ENCODE measurements at places on chromosomes 2 and 18.

DNA sequence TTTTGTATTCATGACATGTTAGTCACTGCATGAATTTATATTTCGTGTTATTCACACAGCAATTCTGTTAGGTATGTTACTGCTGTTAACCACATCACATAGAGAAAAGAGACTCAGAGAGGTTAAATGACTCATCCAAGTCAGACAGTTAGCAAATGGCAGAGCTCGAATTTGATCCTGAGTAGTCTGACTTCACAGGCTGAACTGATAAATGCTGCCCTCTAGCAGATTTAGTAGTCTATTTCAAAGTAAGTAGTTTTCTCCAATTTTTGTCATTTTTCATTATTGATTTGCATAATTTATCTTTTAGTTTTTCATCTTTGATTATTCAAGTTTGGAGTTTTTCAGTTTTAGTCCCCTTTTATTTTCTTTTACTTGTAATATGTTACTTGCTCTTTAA is 58.3 kb downstream of the WDR7 start:
- no peak for DNase-seq

- DNase-seq, result peak; percentile 26
Measured at GRCh38 chr2:210663631-210664089, 107.3 kb downstream of the CPS1 start.

DNA sequence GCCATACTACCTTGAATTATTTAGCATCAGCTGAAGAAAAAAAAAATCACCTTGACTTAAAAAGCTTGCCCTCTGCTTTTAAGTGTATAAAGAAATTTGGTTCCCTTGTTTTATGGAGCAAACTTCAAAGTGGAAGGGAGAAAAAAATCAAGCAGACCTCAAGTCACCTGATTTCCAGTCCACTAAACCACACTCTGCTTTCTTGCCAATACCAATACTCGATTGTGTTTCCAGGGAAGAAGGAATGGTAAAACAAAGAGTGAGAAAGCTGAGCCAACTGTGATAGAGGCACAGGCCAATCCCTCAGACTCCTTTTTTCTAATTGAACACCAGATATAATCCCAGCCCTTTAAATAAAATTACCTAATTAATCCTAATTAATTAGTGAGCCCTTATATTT is 587.3 kb downstream of the ARHGAP15 start:
- DNase-seq, result no peak

DNA sequence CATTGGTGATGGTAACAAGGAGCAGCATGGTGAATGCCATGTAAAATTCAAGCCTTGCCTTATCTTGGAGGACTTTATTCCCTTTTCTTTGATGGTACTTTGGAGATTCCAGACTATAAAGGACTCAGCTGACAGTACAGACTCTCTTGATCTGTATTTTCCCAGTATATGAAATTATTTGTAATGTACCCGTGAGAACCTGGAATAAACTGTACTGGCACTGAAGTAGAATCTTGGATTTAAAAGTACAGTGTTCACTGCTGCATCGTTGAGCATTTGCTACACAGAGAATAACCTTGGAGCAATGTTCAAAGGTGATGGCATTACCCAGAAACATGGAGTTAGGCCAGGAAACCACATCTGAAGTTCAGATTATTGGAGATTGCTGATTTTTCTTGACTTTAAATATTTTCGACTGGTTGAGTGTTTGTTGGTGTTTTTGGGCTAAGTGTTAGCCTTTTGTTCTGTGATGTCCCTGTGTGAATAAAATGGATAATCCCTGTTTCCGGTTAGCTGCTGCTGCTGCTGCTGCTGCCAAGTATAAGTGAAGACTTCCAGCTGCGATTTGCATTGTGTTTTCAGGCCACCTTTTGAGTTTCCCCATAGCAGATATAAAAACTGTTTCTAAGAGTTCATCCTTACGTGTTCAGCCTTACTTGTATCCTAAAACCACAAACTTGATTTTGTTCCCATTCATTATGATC is 122.0 kb downstream of the SPTBN1 start:
- no peak for DNase-seq

GRCh38 chr2:237726401-237726830 is 72.2 kb upstream of the RBM44 start:
- peak; percentile 98 for DNase-seq

- DNase-seq, result no peak
Measured at GRCh38 chr2:222514901-222515300, 90.6 kb downstream of the SGPP2 start.

GRCh38 chr2:182550234-182550633 is 123.4 kb upstream of the PDE1A start:
- no peak for DNase-seq

DNA sequence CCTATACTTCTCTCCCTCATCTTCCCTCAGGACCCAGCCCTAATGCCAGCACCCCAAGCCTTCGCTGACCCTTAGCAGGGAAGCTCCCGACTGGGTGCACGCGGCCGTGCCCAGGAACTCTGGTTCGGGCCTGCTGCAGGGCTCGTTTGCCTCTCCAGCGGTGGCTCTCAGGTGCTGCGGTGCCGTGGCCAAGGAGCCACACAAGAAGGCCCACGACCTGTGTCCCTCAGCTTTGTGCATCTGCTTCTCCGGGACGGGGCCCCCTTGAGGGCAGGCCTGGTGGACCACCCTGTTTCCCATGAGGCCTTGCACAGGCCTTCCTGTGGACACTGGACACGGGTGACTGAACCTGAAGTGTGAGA is 17.7 kb downstream of the BOK start:
- DNase-seq, result no peak

GRCh38 chr18:9426753-9427152 is 48.6 kb upstream of the RALBP1 start:
- no peak for DNase-seq

DNA sequence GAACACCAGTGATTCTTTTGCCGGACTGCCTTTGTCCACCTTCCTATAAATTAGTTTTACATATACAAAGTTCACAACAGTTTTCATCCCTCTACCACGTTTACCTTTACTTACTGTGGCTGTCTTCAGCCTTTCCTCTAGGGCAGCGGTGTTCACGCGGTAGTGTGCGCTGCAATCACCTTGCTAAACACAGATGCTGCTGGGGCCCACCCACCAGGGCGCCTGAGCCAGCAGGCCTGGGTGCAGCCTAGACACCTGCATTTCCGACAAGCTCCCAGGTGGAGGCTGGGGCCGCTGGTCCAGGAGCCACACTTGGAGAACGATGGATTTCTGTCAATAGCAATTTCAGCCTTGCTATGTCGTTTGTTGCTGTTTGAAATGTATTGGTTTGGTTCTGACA is 83.1 kb downstream of the NDUFA10 start:
- DNase-seq, result no peak

- DNase-seq, result no peak
Measured at GRCh38 chr2:112150851-112151250, 12.7 kb downstream of the FBLN7 start.

DNA sequence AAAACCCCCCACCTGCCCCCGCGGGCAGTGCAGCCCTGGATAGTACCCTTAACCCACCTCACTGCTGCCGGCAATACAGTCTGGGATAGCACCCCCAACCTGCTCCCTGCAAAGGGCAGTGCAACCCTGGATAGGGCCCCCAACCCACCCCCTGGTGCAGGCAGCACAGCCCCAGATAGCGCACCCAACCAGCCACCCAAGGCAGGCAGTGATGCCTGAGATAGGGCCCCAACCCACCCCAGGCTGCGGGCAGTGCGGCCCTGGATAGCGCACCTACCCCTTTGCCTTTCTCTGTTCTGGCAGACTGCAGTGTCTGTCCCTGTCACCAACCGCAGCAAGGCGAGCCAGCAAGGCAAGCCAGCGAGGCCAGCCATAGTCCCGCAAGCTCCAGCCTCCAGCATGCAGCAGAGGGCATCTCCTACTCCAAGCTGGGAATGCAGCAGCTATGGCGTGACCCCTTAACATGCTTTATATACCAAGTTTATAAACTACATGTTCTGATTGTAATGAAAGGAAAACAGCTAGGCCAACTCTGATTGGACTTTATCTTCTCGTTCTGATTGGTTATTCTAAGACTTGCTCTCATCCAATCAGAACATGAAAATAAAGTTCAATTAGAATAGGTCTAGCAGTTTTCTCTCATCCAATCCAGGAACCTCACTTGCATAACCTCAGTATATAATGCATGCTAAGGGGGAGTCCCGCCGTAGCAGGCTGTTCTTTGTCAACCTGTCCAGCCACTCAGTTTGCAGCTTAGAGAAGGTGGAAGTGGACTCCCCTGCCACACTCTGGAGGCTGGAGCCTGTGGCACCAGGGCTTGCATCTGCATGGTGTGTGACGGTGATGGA is 34.1 kb upstream of the ANKRD62 start:
- DNase-seq, result no peak

GRCh38 chr2:46528880-46529279 is 49.5 kb downstream of the TMEM247 start:
- no peak for DNase-seq

DNA sequence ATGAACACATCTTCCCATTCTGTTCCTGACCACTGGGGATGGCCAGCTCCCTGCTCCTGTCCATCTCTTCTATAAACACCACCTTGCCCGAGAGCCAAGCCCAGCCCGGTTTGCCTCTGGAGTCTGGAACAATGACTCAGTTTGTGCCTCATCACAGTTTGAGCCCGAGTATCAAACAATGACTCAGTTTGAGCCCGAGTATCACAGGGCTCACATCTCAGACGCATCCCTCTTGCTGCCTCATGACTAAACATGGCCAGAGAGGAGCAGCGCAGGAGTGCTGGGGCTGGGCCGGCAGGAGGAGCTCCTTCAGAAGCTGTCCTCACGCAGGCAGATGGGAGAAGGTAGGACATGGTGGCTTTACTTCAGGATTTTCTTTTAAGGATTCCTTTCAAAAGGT is 68.7 kb downstream of the PXDN start:
- DNase-seq, result no peak

- DNase-seq, result no peak
Measured at GRCh38 chr2:135664623-135665068, 77.0 kb upstream of the UBXN4 start.

DNA sequence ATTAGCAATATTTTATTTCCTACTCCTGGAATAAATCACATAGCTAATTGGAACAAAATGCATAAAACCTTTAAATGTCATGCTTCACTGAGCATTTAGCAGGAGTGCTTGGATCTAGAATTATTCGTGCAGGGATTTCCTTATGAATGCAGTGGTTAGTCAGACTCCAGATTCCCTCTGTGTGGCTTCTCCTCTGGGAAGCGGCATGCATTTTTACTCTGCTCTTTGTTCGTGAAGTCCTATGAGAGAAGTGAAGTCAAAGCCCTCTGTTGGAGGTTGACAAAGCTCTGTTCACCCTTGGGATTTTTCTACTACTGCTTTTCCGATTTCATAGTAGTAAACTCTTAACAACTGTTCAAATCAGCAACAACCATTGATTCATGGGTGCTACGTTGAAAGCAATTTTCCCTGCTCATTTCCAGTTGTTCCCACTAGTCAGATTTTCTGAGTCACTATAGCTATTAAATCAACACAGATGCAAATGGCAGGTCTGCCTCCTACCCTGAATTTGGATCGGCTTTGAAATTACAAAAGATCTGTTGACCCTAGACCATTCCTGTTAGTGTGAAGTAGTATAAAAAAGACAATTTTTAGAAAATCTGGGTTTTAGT is 461.7 kb downstream of the STK39 start:
- no peak for DNase-seq

DNA sequence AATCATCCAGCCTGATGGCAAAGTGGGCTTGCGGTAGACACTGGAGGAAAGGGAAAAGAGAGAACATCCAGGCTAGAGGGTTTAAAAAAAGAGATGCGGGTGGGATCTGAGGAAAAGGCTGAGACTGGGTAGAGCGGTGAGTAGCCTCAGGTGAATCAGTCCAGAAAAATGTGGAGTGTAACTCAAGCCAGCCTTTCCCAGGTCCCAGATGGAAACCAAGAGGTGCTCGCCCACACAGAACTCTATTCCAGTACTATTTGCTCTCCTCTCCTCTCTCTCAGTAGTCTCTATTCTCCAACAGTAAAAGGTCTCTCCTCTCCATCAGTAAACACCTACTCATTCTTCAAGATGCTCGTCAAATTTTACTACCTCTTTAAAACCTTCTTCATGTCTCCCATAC is 38.3 kb upstream of the NRP2 start:
- no peak for DNase-seq

Data from NCI-H1105 treated with DMSO at 0.1 percent for 48 hours (cell line).